Mesothelial cell of epicardium (in vitro differentiated cells): ENCODE measurements at places on chromosomes 16 and 17. TPM values are rescaled to one million over a fixed set of nuclear protein-coding genes. Genes with fewer than 3 reads are reported as not detected.

Gene MTHFSD
- 21.0 to 27.4 TPM (median 23.1 TPM) in 3 replicates for total RNA-seq

Gene CA7
- not detected in 3 replicates for total RNA-seq

DNA sequence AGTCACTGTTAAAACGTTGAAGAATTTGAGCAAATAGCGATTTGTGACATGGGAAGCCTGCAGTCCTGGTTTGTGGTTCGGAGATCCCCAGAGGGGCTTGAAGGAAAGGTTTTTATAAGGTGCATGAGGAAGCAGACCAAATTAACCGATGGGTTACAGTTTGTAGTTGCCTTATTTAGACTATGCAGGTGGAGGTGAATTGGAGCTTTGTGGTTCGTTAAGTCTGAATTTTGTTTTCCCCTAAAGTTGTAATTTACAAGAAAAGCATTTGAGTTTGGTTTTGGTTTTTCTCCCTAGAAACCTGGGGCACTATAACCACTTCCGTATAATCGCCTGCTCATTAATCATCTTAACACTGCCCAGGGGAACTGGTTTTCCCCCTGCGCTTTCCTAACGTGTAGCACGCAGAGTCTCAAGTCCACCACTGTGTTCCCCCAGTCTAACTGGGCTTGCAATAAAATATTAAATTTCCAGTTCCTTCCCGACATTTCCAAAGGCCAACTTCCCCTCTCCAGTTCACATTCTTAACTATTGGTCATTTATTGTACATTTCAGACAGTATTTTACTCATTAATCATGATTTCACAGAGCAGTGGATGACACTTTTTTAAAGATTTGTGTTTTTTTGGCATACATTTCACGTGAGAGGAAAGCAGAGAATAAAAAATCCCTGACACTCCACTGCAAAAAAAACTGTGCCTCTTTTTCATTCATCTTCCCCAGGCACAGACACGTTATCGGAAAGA is 932 bp downstream of the ZNF267 start:
- peaks cover 2% of the 10 kb centered on the region for H3K36me3 ChIP-seq
- H3K27me3 ChIP-seq = peaks cover 8% of the 10 kb centered on the region
- peaks cover 25% of the 10 kb centered on the region for H3K4me1 ChIP-seq
- no peak for DNase-seq
- H3K4me3 ChIP-seq = peak overlapping the region; percentile 94
- H3K27ac ChIP-seq = peak overlapping the region; percentile 98

Gene AGRP
- total RNA-seq = not detected in 3 replicates

DNA sequence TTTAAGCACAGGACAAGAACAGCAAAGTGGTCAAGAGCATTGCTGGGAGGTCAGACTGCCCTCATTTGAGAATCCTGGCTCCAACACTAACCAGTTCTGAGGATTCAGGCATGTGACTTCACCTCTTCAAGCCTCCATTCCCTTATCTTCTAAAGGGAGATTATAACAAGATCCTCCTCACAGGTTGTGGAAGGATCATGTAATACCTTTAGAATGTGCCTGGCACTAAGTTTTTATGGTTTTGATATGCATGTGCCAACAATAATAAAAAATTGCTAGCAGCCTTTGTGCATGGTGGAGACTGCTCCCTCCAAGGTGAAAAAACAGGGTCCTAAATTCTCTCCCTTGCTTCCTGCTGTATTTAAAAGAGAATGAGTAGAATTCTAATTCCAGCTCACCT is 36.0 kb upstream of the ADAMTS18 start:
- H3K4me3 ChIP-seq = no peak overlapping the region
- no peak overlapping the region for H3K27ac ChIP-seq
- no peaks in the 10 kb centered on the region for H3K36me3 ChIP-seq

Gene PYY
- total RNA-seq = not detected in 3 replicates

Gene SGF29
- 21.6 to 27.2 TPM (median 24.7 TPM) in 3 replicates for total RNA-seq

GRCh38 chr17:18928628-18929125 is 23.3 kb upstream of the SLC5A10 start:
- H3K27me3 ChIP-seq = no peaks in the 10 kb centered on the region
- H3K27ac ChIP-seq = no peak overlapping the region
- H3K4me3 ChIP-seq = no peak overlapping the region

- H3K36me3 ChIP-seq = peaks cover 2% of the 10 kb centered on the region
- H3K4me3 ChIP-seq = no peak overlapping the region
- no peak overlapping the region for H3K27ac ChIP-seq
Measured at GRCh38 chr16:85441189-85441889, 171.8 kb upstream of the GSE1 start.

Gene PSMC3IP
- total RNA-seq = 8.3 to 9.8 TPM (median 9.7 TPM) in 3 replicates

Gene PVALEF
- total RNA-seq = 0.22 to 0.62 TPM (median 0.47 TPM) in 3 replicates

GRCh38 chr16:2964475-2965336 is 631 bp downstream of the KREMEN2 start:
- DNase-seq = peak; percentile 78
- no peak overlapping the region for H3K27ac ChIP-seq

Gene LGALS9B
- total RNA-seq = not detected in 3 replicates

Gene TBC1D10B
- 59.6 to 64.1 TPM (median 64.0 TPM) in 3 replicates for total RNA-seq

GRCh38 chr16:14486520-14487303 is 143.3 kb downstream of the PARN start:
- peaks cover 10% of the 10 kb centered on the region for H3K36me3 ChIP-seq
- DNase-seq = peak; percentile 77
- H3K27me3 ChIP-seq = peaks cover 20% of the 10 kb centered on the region

Gene ZFHX3
- 63.8 to 68.1 TPM (median 67.1 TPM) in 3 replicates for total RNA-seq

DNA sequence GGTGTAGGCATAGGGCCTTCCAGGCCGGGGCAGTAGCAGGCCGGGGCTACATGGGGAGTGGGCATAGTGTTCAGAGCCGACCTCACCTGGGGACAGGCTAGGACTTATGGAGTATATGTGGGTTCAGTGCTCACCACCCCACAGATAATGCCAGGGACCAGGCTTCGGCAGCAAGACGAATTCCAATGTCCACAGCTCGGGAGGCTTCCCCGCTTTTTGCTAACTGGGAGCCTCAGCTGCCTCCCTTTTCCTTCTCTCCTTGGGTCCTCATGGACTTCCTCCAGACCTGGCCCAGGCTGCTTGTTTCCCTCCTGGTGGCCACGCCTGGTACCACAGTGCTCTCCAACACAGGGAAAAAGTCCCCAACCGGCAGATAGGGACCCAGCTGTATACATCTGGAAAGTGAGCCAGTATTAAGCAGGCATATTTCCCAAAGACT is 20.1 kb upstream of the SLC46A1 start:
- peaks cover 10% of the 10 kb centered on the region for H3K27me3 ChIP-seq
- no peaks in the 10 kb centered on the region for H3K36me3 ChIP-seq
- H3K4me3 ChIP-seq = no peak overlapping the region
- no peak overlapping the region for H3K27ac ChIP-seq

- no peak overlapping the region for H3K27ac ChIP-seq
- H3K27me3 ChIP-seq = no peaks in the 10 kb centered on the region
- no peak for DNase-seq
Measured at GRCh38 chr16:64449506-64449905, 672.4 kb downstream of the CDH11 start.

DNA sequence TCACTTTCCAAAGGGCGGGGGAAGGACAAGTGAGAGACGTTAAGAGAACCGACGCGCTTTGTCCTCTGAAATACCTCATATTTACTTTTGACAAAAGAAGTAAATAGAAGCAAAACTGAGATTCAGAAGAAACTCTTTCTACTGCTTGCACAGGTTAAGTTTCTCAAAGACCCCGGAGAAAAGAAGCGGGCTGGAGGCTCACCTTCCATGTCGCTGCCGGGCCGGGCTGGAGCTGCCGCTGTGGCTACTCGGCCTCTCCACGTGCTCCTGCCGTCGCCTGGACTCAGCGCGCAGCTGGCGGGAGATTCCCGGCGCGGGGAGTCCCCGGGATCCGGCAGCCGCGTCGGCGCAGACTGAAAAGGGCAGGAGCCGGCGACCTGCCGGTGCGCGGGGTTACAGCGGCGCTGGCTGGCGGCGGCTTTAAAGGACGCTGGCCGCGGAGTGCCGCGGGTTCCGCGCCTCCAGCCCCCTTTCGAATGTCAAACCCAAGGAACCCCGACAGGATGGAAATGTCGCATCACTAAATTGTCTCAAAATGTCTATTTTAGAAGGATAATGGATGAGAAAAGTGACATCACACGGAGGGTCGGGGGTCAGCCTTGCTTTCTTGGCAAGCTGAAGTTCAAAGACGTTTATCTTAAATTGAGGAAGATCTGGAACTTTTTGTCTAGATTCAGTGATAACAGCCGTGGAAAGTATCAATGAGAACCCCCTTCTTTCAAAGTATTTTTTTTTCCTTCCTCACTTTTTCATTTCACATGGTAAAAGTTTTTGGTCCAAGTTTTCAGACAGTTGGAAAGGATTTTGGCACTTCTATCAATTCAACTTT is at the start of gene IKZF3:
IKZF3 (minus strand) TSS at position 395 of the 829 bp plus-strand sequence; CDS start at position 209, 186 bp downstream.
- H3K4me1 ChIP-seq = peaks cover 10% of the 10 kb centered on the region
- H3K27ac ChIP-seq = no peak within 1 kb of the TSS
- H3K36me3 ChIP-seq = no peaks in the 10 kb centered on the region
- peaks cover 78% of the 10 kb centered on the region for H3K27me3 ChIP-seq

DNA sequence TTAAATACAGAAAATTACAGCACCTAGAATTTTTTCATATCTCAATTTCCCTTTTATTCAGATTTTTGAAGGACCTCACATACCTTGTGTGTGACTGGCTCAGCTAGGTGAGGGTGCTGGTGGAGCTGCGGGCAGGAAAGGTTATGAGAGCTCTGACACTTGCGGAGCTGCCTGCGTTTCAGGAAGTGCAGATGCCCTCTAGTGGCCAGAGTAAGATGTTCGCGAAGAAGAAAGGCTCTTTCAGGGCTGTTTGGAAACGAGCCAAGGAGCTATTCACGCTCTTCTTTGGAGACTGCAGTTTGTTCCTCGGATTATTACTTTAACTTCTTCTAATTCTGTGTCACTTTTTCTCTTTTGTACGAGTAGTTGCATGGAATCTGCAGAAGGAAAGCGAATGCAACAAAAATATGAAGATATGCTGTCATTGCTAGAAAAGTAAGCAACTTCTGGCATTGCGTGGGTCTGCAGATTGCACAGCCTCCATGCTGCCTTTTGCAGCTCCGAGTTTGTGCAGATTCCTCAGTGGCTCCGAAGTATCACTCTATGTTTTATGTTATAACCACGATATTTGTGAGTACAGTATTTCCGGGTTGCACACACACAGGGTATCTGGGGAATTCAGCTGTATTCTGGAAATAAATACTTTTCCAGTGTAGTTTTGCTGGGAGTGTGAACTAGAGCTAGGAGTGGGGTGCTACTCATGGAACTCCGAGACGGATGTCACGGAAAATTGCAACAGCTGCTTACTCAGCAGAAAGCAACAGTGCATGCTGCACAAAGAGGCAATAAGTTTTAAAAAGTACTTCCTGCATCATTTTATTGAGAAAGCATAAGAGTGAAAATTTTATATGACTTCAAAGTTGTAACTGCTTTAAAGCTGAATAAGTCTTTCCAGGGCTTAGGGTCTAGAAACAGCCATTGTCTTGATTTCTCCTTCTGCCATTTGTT is 46.3 kb downstream of the DNAH9 start:
- H3K36me3 ChIP-seq = no peaks in the 10 kb centered on the region
- H3K27me3 ChIP-seq = peaks cover 19% of the 10 kb centered on the region
- no peak overlapping the region for H3K4me3 ChIP-seq

- H3K27ac ChIP-seq = no peak overlapping the region
- DNase-seq = no peak
Measured at GRCh38 chr17:20154286-20155000, 145.3 kb downstream of the SPECC1 start.

Gene UMOD
- total RNA-seq = not detected in 3 replicates

GRCh38 chr16:67199808-67200198 is 872 bp downstream of the ELMO3 start:
- H3K27ac ChIP-seq = no peak overlapping the region
- peaks cover 14% of the 10 kb centered on the region for H3K36me3 ChIP-seq
- H3K4me1 ChIP-seq = peaks cover 6% of the 10 kb centered on the region
- no peak for DNase-seq
- H3K27me3 ChIP-seq = peaks cover 5% of the 10 kb centered on the region

Gene MAPT
- 2.5 to 3.1 TPM (median 2.8 TPM) in 3 replicates for total RNA-seq

Gene GDPD1
- total RNA-seq = 7.6 to 9.1 TPM (median 7.8 TPM) in 3 replicates

DNA sequence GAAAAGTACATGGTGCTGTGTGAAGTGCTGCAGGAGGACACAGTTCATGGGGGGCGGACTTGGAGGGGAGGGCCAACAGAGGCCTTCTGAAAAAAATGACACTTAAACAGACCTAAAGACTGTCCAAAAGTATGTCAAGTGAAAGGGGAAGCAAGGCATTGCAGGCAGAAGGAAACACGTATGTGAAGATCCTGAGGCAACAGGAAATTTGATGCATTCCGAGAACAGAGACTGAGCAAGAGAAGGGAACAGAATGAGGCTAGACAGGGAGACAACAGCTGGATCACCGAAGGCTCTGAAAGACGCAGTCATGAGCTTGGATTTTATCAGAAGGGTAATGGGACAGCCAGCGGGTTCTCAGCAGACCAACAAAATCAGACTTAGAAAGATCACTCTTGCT is 1.1 kb downstream of the IFT20 start:
- H3K27me3 ChIP-seq = no peaks in the 10 kb centered on the region
- DNase-seq = no peak
- no peaks in the 10 kb centered on the region for H3K36me3 ChIP-seq

DNA sequence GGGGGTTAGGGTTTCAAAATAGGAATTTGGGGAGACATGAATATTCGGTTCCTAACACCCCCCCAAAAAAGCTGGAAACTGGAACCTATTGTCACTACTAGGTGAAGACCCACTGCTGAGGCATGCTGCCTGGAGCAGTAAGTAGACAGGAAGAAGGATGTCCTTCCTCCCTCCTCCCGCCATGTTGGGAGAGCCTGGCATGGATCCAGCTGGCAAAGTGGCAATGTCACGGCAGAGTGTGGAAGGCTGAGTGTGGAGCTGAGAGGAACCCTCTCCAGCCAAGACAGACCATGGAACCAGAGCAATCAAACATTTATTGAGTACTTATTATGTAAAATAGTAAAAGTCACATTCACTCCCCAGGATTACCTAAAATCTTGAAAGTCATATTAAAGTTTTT is 49.0 kb downstream of the CCDC182 start:
- peaks cover 14% of the 10 kb centered on the region for H3K4me1 ChIP-seq
- H3K27ac ChIP-seq = no peak overlapping the region
- peaks cover 15% of the 10 kb centered on the region for H3K36me3 ChIP-seq
- H3K4me3 ChIP-seq = no peak overlapping the region

- H3K4me1 ChIP-seq = peaks cover 4% of the 10 kb centered on the region
- H3K27me3 ChIP-seq = no peaks in the 10 kb centered on the region
- H3K36me3 ChIP-seq = no peaks in the 10 kb centered on the region
- H3K4me3 ChIP-seq = no peak overlapping the region
Measured at GRCh38 chr17:44144966-44145739, 3.4 kb downstream of the HROB start.

- no peaks in the 10 kb centered on the region for H3K4me1 ChIP-seq
- H3K27ac ChIP-seq = no peak overlapping the region
- H3K4me3 ChIP-seq = no peak overlapping the region
- H3K36me3 ChIP-seq = no peaks in the 10 kb centered on the region
- no peak for DNase-seq
- H3K27me3 ChIP-seq = peaks cover 29% of the 10 kb centered on the region
Measured at GRCh38 chr16:80507538-80507937, 33.3 kb upstream of the DYNLRB2 start.

- no peak overlapping the region for H3K27ac ChIP-seq
- no peaks in the 10 kb centered on the region for H3K36me3 ChIP-seq
- H3K27me3 ChIP-seq = no peaks in the 10 kb centered on the region
Measured at GRCh38 chr17:37888881-37889280, 35.3 kb upstream of the TBC1D3K start.

Gene RGS11
- 3.4 to 4.0 TPM (median 3.5 TPM) in 3 replicates for total RNA-seq

- H3K4me1 ChIP-seq = peaks cover 49% of the 10 kb centered on the region
- peak overlapping the region; percentile 91 for H3K27ac ChIP-seq
- H3K4me3 ChIP-seq = peak overlapping the region; percentile 80
- H3K27me3 ChIP-seq = no peaks in the 10 kb centered on the region
- H3K36me3 ChIP-seq = peaks cover 14% of the 10 kb centered on the region
Measured at GRCh38 chr16:2752850-2753732, 653 bp downstream of the SRRM2 start.

- no peak overlapping the region for H3K27ac ChIP-seq
- H3K4me3 ChIP-seq = no peak overlapping the region
- peaks cover 2% of the 10 kb centered on the region for H3K36me3 ChIP-seq
- DNase-seq = no peak
- no peaks in the 10 kb centered on the region for H3K27me3 ChIP-seq
- peaks cover 17% of the 10 kb centered on the region for H3K4me1 ChIP-seq
Measured at GRCh38 chr17:71360301-71360700, 760.5 kb upstream of the SOX9 start.
